ENCODE measurements at places on chromosomes 13 and 19.

GRCh38 chr19:18513868-18514267, 8.0 kb downstream of the ELL start:
- no peak for DNase-seq

DNA sequence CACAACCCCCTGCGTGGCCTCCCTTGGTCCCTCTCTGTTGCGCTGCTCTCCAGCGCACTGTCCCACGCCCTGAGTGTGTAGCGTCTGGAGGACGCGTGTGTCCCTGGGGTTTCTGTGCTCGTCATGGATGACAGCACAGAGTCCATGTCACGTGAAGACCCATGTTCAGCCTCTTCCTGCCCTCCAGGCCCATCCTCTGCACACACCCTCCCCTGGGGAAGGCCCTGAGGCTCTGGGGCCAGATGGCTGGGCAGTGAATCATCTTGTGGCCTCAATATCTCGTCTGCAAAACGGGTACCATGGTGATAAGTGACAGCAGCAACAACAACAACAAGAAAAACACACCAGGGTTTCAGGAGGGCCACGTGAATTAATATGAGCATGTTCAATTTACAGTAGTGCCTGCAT, 71.5 kb upstream of the ARHGEF7 start:
- no peak for DNase-seq

DNA sequence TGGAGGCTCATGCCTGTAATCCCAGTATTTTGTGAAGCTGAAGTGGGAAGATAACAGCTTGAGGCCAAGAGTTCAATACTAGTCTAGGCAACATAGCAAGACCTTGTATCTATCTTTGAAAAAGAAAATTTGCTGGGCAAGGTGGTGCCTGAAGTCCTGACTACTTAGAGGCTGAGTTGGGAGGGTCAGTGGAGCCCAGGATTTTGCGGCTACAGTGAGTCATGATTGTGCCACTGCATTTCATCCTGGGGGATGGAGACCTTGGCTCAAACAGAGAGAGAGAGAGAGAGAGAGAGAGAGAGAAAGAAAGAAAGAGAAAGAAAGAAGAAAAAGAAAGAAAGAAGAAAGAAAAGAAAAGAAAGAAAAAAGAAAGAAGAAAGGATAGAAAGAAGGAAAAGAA, 1872.3 kb upstream of the PCDH20 start:
- DNase-seq = no peak

GRCh38 chr13:101763191-101763590, 310.7 kb downstream of the ITGBL1 start:
- no peak for DNase-seq

GRCh38 chr13:79703772-79704171, 222.8 kb downstream of the NDFIP2 start:
- no peak for DNase-seq

DNA sequence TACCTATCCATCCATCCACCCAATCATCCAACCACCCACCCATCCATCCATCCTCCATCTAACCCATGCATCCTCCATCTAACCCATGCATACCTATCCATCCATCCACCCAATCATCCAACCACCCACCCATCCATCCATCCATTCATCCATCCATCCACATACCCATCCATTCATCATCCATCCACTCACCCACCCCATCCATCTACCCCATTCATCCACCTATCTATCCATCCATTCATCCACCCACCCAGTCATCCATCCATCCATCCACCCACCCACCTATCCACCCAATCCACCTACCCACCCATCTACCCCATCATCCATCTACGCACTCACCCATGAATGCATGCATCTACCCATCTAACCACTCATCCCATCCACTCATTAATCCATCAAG, 6.6 kb downstream of the MICOS13 start:
- DNase-seq = no peak

DNA sequence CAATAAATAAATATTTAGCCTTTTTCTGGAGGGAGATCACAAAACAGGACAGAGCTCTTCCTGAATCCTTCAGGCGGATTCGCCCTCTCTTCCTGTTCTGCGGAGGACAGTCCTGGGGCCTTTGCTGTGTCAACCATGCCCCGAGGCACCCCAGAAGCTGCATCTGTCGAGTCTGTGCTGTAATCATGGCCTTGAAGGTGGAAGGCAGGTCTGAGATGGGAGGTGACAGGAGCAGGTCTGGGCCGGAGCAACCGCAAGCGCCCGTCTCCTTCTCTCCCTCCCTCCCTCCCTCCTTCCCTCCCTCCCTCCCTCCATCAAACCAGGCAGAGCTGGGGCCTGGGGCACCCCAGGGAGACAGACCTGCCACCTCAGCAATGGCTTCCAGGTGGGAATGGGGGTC, 4.6 kb upstream of the FXYD3 start:
- DNase-seq = no peak

DNA sequence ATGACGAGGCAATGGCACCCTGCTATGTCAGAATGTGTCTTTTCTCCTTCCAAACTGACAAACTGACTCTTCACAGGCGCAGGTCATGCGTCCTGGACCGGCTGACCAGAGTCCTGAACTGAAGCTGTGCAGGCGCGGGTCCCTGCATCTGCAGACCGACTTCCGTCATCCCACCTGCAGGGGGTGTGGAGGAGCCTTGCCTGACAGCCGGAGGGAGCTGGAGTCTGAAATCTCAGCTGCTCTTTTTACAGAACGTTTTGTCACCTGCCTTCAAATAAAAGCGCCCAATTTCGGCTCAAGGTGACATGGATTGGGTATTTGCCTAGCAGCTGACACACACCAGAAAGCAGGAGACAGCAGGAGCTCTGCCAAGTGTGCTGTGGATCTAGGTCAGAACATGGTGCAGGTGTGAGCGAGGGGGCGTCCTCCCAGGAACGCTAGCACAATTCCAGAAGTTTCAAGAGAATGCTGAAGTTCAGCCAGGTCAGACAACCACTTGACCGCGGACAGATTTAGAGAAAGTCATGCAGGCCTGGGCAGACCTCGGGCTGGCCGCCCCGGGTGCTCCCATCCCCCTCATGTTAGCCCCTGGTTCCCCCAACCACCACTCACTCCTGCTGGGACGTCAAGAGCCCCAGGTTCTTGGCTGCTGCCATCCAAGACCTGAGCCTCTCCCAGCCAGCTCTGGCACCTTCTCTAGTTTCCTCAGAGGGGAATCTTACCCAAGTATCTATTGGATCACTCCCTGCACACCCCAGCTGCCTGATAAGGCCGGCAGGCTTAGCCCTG, 32.8 kb downstream of the ELL start:
- peak; percentile 55 for DNase-seq

DNA sequence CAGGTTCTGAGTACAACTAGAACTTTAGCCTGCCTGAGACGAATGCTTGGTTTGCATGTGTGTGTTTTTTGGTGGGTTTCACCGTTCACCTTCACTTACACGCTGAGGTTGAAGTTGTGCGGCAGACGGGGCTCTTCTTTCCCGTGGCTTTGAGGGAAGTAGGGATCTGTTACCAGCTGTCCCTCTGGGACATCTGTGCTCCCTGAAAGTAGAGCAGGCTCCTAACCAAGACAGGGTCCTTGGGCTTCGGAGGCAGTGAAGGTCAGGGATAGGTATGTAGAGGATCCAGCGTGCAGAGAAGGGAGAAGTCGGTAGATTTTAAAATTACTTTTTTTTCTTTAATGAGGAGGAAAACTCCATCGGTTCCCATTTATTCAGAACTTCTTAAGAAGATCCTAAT, 48.7 kb downstream of the ZNF536 start:
- peak; percentile 62 for DNase-seq

DNA sequence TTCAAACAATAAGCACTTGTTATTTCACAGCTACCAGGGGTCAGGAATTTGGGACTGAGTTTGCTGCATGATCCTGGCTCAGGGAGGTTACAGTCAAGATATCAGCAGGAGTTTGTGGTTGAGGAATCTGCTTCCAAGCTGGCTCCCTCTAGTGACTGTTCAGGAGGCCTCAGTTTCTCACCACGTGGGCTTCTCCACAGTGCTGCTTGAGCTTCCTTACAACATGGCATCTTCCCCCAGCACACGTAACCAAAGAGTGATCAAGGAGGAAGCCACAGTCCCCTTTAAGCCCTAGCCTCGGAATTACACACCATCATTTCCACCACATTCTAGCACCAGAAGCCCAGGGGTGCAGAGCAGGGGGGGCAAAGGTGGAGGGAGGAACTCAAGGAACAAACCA, 28.8 kb downstream of the CELF5 start:
- peak; percentile 23 for DNase-seq

GRCh38 chr13:31261241-31261640, 61.5 kb downstream of the B3GLCT start:
- DNase-seq = no peak

GRCh38 chr13:30844548-30845296, 61.3 kb upstream of the MEDAG start:
- DNase-seq = peak; percentile 19

All from NCI-H82 (cell line).